ENCODE measurements at places on chromosomes 16 and 17.

GRCh38 chr17:79737046-79737921, 6.5 kb downstream of the ENPP7 start:
- DNase-seq: no peak

DNA sequence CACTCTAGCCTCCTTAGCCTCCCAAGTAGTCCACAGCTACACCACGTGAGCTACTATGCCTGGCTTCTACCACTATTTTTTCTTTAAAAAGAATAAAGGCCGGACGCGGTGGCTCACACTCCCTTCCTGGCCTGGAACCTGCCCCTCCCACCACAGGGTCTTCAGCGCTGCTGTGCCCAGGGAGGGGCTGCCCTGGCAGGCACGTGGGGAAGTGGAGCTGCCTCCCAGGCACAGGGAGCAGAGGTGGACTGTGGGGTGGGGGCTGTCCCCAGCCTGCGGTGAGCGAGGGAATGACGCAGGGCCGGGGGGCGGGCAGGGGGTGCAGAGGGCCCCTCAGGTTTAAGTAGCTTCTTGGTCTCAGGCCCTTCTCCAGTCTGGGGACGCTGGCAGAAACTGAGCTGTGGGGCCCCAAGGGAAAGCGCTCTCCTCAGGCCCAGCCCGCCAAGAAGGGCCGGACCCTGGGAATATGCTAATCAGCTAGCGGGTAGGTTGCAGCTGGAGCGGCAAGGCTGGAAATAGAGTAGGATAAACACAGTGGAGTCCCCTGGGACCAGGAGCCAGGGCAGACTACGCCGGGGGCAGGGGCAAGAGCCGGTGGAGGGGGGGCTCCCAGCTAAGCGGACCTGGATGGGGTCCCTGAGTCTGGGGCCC, 46.8 kb downstream of the TIMM22 start:
- no peak for DNase-seq

GRCh38 chr16:588639-588888, 1.3 kb upstream of the RAB40C start:
- peak; percentile 68 for DNase-seq

DNA sequence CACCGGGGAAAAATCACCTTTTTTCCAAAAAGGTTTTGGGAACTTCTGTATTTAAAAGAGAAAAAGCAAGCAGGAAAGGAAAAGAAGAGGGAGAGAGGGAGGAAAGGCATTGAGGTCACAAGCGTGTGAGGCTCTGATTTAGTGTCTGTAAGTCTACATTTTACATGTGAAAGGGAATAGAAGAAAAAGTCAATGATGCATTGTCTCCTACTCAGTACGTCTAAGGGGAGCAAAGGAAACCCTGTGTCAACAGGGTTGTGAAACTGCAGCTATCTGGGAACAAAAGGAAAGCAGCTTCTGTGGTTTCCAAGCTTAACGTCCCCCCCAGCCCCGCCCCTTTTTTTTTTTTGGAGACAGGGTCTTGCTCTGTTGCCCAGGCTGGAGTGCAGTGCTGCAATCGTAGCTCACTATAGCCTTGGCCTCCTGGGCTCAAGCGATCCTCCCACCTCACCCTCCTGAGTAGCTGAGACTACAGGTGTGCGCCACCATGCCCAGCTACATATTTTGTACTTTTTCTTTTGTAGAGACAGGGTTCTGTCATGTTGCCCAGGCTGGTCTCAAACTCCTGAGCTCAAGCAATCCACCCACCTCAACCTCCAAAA, 1.8 kb upstream of the CDC42EP4 start:
- no peak for DNase-seq

GRCh38 chr17:15220785-15221184, 44.3 kb downstream of the PMP22 start:
- no peak for DNase-seq

DNA sequence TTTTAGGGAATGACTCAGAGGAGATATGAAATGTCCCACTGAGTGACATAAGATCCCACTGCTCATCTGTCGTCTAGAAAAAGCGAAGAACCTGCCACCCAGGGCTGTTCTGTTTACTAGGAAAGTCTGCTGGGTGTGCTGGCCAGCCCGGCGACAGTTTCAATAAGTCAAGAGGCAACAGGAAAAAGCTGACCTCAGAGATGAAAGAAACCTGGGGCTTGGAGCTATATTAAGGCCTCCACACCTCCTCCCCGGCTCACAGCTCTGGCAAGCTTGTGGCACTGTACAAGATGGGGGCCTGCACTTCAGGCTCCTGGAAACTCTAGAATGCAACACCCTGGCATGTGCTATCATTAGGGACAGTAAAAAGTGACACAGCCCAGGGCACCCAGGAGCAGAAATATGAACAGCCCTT, 10.6 kb downstream of the ZFHX3 start:
- no peak for DNase-seq

DNA sequence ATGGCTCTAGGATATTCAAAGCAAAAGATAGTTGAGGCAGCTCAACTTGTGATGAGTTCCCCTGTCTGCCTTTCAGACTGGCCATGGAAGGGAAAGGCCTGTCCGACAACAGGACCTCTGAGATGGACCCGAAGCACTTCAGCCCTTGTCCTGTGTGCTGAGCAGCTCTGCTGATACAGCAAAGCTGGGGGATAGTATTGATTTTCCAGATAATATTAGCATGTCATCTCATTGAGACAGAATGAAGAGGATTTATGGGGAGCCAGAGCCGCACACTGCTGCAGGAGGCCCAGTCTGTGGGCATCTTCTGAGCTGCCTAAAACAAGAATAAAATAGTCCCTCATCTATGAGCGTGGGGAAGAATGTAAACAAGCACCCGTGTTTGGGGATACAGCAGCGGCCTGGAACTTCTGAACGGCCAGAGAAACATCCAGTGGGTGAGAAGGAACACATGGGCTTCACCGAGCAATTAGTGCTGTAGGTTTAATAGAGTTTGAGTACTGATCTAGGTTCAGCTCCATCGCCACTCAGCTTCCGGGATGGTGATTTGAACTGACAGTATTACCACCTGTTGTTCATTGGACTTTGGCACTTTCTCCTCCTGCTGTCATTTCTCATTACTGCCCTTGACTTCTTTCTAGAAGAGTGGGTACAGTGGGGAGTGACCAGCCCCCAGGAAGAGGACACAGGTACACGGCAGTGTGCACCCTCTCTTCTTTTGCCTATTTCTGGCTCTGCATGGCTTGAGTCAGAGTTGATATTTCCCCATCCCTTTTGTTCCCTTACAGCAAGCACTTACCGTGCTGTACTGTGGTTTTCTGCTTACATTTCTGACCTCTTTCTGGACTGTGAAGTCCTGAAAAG, 96.5 kb upstream of the TBX2 start:
- no peak for DNase-seq

DNA sequence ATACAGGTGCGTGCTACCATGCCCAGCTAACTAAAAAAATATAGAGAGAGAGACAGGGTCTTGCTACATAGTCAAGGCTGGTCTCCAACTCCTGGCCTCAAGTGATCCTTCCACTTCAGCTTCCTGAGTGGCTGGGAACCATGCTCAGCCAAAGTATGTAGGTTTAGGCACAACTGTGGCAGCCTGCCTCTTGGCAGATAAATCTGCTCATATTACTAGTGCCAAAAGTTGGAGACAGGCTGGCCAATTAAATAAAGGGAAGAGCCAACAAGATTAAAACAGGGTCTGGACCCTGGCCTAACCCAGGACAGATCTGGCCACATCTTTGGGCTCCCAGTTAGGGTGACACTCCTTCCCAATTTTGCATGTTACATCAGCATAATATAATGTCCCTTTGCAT, 151.7 kb downstream of the CBLN1 start:
- DNase-seq: no peak

DNA sequence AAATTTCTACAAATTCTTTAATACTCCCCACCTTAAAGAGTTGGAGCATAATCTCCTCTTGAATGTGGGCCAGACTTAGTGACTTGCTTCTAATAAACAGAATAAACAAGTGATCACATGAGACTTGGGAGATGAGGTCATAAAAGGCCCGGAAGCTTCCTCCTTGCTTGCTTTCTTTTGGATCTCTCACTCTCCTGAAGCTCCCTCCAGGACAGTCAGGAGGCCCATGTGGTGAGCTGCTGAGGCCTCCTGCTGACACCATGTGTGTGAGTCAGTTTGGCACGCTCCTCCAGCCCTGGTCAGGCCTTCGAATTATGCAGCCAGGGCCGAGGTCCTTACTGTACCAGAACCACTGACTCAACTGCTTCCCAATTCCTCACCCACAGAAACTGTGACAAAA, 53.2 kb downstream of the NDEL1 start:
- DNase-seq: no peak

DNA sequence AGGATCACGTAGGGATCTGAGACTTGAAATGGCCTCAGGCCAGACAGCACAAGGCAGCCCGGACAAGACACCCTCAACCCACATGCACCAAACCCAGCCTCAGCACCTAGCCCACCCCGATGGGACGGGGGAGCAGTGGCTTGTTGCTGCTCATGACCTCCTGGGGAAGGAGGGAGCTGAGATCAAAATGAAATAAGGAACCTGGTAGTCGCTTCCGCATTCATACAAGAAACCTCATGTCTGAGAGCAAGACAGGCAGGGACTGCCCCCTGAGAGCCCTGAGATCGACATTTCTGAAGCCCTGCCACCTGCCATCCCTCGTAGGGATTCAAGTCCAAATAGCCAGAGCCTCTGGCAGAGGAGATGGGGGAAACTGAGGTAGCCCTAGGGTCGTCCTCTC, 5.7 kb upstream of the CEP131 start:
- peak; percentile 25 for DNase-seq

GRCh38 chr16:8716592-8716991, 42.2 kb downstream of the ABAT start:
- no peak for DNase-seq

DNA sequence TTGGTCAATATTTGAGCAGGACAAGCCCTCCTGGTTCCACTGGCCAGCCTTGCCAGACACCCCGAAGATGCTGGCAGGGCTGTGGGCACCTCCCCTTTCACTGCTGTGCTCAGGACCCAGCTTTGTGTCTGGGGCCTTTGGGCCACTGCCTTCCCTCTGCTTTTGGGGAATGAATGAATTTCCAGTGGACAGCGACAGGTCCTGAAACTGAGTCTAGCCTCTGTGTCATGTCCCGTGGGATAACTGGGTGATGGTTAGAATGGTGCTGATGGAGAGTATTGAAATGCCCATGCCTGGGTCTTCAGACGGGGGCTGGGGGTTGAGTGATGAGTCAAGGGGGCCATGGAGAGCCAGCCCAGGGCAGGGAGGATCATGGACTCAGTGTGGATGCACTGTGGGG, 135.8 kb downstream of the FOXL1 start:
- no peak for DNase-seq

- DNase-seq: peak; percentile 23
Measured at GRCh38 chr16:23597003-23597756, 1.1 kb upstream of the NDUFAB1 start.

- DNase-seq: no peak
Measured at GRCh38 chr17:10754861-10755591, 25.2 kb upstream of the TMEM220 start.

DNA sequence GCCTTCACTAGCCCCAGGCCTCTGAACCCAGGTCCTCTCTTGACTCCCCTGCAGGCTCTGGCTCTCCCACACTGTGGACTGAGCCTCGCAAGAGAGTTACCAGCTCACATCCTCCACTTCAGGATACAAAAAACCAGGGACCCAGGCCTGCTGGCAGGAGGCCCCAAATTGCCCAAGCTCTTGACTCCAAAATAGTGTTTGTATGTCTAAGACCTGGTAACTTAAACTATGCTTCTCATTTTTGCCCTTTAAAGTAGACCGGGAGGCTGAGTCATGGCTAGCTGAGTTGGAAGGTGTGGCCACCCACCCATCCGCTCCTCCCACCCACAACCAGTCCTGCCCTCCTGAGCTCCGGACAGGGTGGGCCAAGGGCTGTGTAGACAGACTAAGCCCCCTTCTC, 250.0 kb downstream of the SOX9 start:
- DNase-seq: no peak

DNA sequence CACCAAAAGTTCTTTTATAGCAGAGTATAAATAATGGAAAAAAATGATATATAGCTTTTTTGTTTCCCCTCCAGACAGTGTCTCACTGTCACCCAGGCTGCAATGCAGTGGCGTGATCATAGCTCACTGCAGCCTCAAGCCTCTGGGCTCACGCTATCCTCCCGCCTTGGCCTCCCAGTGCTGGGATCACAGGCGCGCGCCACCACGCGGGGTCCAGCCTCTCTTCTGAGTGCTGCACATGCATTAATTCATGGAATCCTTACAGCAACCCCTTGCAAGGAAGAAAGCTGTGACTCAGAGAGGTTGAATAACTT, 18.0 kb upstream of the ZNF629 start:
- DNase-seq: no peak

DNA sequence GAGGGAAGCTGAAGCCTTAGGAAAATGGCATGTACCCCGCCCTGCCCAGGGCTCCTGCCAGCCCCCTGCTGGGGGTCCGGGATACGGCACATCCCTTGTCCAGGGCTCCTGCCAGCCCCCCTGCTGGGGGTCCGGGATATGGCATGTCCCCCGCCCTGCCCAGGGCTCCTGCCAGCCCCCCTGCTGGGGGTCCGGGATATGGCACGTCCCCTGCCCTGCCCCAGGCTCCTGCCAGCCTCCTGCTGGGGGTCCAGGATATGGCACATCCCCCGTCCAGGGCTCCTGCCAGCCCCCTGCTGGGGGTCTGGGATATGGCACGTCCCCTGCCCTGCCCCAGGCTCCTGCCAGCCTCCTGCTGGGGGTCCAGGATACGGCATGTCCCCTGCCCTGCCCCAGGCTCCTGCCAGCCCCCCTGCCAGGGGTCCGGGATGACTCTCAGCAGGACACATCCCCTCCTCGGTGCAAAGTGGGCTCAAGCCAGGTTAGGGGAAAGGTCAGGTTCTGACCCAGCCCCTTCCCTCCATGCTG, 43.2 kb downstream of the RPH3AL start:
- DNase-seq: no peak

- DNase-seq: no peak
Measured at GRCh38 chr16:79687249-79688130, 87.0 kb upstream of the MAF start.

GRCh38 chr16:24838554-24839266, 7.1 kb upstream of the SLC5A11 start:
- DNase-seq: no peak

DNA sequence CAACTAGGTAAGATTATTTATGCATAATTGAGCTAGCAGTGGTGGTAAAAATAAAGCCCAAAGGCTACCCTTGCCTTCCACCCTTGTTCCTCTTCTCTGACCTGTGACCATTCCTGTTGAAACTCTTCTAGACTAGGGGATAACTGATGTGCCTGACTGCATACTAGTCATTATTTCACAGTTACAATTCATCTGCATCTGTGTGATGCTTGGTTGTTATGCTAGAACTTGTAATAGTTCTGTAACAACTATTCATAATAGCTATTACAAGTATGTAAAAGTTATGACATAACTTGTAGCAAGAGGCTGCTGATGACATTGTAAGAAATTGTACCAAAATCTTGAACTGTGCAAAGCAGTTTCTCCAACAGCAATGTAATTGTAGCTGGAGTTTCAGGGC, 2.4 kb upstream of the VAC14 start:
- DNase-seq: no peak
